Hematopoietic multipotent progenitor cell treated with erythropoietin and hydrocortisone succinate and interleukin-3 and kit ligand, for 4 days (in vitro differentiated cells): ENCODE measurements at places on chromosomes 7 and 10.

DNA sequence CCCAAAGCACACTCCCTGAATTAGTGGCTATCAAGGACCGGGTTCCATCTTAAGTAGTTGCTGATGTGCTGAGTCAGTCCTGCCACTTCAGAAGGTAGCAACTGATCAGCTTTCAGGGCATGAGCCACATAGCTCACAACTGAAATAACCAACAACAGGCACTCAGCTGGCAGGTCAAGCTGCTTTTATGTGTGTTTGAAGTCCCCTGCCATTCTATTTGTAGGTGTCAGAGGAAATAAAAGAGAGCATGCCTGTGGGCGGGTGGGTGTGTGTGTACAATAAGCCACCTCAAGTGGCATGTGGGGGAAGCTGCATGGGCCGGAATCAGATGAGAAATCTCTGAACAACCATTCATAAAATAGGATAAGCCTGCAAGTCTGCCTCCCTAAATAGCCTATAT, 114.3 kb upstream of the YAE1 start:
- no peak for DNase-seq

DNA sequence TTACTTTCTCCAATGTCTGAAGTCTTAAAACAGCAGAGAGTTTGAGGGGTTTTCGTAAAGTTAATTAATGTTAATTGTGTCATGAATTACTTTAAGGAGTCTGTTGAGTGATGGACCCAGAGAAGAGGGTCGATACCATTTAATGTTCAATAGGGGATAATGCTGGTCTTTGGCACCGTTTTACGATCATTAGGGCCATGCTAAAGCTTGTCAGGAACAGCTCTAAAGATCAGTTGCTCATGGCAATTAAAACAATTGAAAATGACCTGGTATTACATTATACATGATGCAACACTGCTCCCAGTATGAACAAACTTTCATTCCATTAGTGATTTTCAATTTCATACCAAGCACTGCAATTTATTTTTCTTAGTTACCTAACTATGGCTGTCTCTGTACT, 296.9 kb downstream of the ETV1 start:
- no peak for DNase-seq

GRCh38 chr10:46559231-46559671, 2.8 kb upstream of the GPRIN2 start:
- no peak for DNase-seq

- no peak for DNase-seq
These were observed 1191.8 kb upstream of the AUTS2 start for GRCh38 chr7:68406480-68406879.

GRCh38 chr10:68880181-68880580, 20.9 kb upstream of the DDX50 start:
- DNase-seq: no peak

DNA sequence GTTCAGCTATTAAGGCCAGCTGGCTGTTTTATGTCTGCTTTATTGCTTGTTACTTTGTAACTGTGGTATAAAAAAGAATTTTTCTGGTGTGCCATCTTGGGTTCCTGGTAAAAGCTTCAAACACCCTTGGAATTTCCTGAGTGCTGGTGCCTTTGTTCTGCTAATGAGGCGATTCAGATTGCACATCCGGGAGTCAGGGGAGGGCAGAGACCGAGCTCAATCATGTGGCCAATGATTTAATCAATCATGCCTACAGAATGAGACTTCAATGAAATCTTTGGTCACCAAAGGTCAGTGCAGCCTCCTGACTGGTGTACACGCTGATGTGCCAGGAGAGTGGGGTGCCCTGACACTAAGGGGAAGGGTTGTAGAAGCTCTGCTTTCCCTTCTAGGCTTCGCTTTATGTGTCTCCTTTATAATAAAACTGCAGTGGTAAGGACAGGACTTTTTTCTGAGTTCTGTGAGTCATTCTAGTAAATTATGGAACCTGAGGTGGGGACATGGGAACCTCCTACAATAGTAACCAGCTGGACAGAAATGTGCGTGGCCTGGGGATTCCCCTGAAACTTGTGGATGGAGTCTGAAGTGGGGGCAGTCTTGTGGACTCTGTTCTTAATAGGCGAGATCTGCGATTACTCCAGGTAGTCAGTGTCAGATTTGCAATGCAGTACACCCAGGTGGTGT, 69.4 kb upstream of the OGDHL start:
- no peak for DNase-seq

DNA sequence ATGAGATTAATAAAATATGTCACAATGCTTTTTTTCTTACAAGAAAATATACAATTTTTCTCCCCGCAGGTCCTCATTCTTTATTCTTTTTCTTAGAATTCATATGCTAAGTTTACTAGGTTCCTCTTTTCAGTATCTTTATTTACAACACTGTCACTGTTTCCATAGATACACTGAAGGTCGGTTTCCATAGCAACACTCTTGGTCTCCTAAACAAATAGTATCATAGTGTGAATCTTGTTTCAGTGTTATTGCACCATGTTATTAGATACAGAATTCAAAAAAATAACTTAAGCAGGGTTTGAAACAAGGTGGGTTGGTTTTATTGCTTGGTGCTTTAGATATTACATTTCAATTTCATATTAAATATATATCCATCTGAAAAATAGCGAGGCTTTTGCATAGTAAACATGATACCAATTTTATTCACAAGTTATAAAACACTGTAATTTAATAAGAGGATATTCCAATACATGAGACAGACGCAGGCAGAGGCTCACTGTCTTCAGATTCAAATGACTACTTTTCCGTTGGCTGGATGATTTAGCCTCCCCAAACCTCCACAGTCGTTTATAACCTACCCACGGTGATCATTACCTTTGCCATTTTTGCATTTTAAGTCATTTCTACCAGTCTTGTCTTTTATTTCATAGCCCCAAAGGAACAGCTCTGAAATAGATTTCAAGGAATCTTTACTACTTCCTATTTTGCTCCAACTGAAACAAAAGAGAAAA, 88.9 kb upstream of the KLF6 start:
- peak; percentile 94 for DNase-seq

DNA sequence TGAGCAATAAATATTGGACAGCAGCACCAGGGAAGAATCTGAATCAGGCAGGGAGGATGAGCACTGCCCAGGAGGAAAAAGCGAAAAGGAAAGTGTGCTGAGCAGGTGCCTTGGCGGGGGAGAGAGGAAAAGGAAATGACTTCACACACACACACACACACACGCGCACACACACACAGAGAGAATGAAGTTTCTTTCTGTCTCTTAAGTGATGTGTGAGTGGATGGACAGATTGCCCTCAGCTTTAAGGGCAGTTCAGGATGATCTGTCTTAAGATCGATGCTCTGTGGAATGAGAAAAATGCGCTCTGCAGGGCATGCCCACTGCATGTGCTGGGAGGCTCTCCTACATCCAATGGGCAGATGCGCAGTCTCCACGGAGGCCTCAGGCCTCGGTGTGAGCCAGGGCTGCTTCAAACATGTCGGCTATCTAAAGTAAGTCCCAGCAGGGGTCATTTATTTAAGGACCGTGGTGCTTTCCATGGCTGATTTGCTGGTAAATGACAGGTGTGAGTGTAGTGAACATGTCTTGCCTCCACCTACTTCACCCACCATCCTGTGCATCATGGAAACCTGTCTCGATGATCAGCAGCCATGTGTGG, 2.5 kb upstream of the ACBD5 start:
- peak; percentile 91 for DNase-seq

DNA sequence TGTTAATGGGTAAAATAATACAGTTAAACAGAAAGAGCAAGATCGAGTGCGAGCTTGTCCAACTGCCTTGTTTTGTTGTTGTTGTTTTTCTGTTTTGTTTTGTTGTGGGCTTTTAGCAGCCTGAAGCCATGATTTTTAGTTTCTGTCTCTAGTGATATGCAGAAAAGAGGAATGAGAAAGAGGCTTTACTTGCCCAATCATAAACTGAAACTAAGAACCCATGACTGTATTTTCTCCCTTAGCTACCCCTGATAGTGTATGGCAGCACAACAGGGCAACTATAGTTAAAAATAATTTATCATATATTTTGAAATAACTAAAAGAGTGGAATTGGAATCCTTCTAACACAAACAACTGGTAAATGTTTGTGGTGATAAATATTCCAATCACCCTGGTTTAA, 493.9 kb downstream of the GLRX3 start:
- DNase-seq: no peak

DNA sequence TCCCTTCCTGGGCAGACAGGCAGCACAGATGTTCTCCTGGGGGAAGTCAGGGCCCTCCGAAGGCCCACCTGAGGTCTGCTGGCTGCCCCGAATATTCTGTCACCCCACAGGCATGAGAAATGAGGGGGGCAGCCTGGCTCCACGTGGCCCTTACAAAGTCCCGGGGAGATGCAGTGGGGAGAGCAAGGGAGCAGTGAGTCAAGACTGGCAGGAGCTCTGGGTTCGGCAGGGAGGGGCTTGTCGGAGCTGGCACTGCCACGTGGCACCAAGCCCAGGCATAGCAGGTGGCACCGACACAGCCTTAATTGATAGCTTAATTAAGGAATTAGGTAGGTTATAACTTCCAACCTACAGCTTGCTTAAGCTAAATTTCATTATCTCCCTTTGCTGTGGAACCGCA, 163.9 kb downstream of the USP6NL start:
- no peak for DNase-seq

GRCh38 chr10:89092981-89093380, 102.4 kb downstream of the FAS start:
- DNase-seq: no peak

DNA sequence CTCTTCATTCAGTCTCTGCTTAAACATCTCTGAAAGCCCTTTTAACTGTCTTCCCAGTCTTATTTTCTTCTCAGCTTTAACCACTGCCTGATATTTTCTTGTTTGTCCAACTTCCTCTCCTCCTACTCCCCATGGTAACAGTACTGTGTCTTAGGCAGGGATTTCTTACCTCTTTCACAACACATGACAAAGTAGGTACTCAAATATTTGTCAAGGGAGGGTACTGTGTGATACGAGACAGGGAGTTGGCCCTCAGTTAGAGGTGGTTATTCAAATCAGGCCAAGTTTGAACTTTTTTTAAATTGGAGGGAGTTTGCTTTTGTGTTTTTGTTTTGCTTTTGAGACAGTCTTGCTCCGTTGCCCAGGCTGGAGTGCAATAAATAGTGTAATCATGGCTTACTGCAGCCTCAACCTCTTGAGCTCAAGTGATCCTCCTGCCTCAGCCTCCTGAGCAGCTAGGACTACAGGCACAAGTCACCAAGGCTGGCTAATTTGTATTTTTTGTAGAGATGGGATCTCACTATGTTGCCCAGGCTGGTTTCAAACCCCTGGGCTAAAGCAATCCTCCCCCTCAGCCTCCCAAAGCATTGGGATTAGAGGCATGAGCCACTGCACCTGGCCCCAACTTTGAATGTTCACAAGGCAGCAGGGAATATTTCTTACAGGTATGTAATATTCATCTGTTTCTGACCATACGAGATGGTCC, 2.5 kb upstream of the KPNA7 start:
- DNase-seq: no peak

DNA sequence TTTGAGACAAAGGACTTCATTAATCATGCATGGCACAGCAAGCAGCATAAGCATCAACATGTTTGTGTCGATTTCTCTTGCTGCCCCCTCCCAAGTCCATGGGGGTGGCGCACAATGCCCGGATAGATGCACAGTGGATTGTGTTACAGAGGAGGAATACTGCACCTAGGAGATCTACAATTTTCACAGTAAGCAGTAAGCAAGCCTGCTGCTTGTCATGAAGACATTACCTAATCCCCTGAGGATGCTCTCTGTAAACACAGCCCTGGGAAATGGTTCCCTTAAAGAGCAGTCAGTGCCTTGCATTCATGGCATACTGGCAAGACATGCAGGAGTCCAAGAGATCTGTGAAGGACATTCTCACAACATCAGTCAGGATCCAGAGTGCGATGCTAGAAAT, 137.7 kb downstream of the ETV1 start:
- DNase-seq: no peak

DNA sequence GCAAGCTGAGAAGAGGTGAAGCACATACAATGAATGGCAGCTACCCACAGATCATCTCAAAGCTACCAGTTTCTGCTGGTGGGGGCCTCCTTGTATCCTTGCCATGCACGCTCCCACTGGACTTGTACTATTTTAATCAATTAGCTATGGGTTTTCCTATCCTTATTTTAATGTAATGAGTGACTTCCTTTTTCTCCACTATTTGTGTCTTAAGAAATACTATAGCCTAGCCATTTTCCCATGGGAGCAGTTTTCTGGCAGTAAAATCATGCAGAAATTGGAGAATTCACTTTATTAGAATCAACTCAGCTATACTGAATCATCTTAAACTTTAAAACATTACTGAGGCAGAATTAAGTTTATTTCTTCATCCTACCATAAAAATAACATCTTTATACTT, 73.5 kb downstream of the CTNNA3 start:
- DNase-seq: no peak

- no peak for DNase-seq
These were observed 229.1 kb downstream of the ELFN1 start for GRCh38 chr7:1899196-1899595.

GRCh38 chr7:91550931-91551330, 286.7 kb downstream of the FZD1 start:
- no peak for DNase-seq

DNA sequence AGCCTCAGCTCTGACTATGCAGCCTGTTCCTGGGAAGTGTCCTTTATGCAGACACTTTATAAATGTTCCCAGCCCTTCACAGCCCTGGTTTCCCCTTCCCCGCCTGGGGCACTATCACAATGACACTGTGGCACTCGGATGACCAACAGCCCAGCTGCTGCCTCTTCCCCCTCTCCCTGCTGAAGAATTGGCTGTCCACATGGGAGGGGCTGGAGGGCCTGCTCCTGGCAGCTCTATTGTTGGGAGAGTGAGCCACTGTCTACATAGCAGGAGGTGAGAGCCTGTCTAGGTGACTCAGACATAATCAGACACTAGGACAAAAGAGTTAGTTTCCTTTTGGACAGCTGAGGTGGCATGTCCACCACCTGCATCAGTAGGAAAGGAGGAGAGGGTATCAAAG, 437.5 kb downstream of the PLXNA4 start:
- no peak for DNase-seq

DNA sequence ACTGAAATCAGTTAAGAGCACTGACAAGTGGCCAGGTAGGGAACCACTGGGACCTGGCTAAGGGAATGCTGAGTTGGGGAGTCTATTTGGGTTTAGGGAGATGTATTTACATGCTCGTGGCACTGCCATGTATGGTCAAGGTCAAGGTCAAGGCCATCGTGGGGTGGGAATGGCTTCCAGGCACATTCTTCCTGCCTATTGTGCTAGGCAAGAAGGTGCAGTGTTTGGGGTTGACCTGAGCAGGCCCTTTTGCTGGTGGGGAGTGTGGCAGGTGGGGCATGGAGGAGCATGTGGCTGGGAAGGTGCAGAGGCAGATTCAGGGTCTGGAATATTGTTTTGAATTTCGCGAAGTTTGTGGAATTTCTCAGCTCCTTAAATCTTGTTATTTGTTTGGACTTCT, 17.8 kb downstream of the FAM241B start:
- no peak for DNase-seq
